ENCODE measurements at places on chromosomes 2 and 18.

DNA sequence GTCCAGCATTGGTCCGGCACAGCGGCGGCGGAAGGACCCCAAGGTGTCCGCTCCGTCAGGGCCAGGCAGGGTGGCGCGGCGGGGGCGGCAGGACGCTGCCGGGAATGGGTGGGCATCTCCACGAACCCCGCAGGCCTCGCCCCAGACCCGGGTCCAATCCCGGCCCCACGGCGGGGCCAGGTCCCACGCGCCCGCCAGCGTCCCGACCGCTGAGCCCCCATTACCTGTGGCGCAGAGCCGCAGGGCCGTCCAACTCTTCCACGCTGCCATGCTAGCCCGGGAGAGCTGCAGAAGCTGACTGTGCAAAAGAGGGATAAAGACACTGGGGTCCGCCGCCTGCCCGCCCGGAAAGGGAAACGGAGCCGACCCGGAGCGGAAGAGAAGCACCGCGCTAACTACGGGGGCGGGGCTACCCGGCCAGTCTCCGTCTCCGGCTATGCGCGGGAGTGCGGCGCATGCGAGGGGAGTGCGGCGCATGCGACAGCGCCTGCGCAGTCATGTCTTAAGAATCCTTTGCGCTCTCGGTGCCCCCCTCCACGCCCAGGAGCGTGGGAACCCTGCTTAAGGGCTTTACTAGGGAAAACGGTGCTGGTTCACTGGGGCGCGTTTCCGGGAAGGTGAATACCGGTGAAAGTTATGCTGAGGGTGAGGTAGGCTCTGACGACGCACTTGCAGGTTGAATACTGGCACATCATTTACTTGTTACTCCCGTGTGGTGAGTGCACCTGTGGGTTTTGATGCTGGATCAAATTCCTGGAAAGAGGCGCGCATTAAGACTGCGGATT is at the start of gene TMX3:
TMX3 (minus strand) TSS at position 397 of the 785 bp plus-strand sequence; CDS start at position 270, 127 bp downstream.
- peak; percentile 95 for DNase-seq

GRCh38 chr2:67142741-67143140 is 254.4 kb upstream of the ETAA1 start:
- no peak for DNase-seq

GRCh38 chr2:96156926-96157648 is 11.8 kb upstream of the DUSP2 start:
- peak; percentile 55 for DNase-seq

GRCh38 chr2:217573571-217573970 is 429.2 kb downstream of the TNS1 start:
- no peak for DNase-seq

DNA sequence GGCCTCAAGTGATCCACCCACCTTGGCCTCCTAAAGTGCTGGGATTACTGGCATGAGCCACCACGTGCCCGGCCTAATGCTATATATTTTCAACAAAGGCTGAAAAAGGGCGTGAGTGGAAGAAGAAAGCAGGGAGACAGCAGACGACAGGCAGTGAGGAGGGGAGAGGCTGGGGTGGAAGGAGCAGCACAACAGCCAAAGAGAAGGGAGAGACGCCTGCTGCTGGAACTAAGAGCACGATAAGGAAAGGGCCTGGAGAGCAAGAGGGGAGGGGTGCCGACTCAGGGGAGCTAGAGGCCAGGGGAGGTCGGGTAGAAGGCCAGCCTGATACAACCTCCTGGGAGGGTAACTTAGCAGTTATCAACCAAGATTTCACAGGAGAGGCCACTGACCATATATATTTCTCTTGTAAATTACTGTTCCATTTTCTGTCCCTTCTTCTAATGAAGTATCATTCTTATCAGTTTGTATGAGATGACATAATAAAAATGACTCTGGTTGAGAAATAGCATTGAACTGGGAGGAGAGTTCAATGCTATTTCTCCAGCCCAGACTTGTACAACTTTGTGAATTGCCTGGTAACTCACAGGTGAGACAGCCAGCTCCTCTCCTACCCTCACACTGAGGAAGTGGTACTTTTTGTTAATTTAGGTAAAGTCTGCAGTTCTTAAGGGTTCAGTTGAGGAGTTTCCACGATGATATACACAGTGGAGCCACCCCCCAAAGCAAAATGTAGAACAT is 5.8 kb upstream of the RNU4ATAC start:
- DNase-seq, result no peak

Measured in mesenteric fat pad (tissue), 1 donor.